Sigmoid colon (tissue), 7 donors: ENCODE measurements at places on chromosomes 2 and 18.

DNA sequence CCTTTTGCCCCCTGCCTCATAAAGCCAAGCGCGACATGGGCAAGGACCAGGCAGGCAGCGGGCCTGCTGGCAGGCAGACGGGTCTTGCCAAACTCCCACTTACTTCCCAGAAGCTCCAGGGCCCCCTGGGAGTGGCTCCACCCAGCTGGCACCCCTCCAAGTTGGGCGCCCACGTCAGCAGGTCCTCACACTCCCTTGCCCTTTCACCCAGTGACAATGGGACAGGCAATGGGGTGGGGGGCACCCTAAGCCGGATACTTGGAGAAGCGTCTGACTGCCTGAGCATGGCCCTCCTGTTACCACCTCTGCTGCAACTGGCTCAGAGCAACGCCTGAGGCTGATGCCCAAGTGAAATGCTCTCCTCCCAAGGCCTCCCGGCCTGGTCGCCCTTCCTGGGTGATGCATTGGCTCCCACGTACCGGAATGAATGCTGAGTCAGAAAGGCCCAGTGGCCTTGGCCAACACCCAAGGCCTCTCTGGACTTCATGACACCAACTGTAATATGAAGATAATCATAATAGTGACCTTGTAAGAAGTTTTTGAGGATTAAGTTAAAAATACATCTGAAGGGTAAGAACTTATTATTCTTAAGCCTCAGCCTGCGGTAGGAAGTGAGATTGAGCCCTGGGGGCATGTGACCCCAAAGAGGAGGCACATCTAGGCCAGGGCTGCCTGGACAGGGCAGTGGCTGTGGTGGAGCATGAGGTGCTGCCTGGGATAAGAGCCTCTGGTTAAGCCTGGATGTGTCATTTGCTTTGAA is 31.6 kb downstream of the KCNK3 start:
- DNase-seq = peak; percentile 86
- H3K36me3 ChIP-seq = no peaks in the 10 kb centered on the region
- peaks cover 59% of the 10 kb centered on the region for H3K4me1 ChIP-seq

- H3K4me3 ChIP-seq = no peak overlapping the region
- no peaks in the 10 kb centered on the region for H3K27me3 ChIP-seq
- DNase-seq = no peak
- no peaks in the 10 kb centered on the region for H3K36me3 ChIP-seq
- no peak overlapping the region for H3K27ac ChIP-seq
Measured at GRCh38 chr2:226679389-226680065, 120.1 kb downstream of the IRS1 start.

DNA sequence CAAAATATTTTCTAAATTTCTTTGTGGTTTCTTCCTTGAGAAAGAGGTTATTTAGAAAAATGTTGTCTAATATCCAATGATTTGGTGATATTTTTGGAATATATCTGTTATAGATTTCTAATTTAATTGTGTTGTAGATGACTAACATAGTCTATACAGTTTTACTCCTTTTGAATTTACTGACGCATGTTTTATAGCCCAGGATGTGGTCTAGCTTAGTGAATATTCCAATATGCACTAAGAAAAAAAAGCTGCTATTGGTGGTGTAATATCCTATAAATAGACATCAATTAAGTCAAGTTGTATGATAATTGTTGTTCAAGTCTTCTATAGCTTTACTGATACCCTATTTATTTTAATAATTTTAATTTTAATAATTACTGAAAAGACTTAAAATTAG is 240.6 kb upstream of the CYP26B1 start:
- H3K4me3 ChIP-seq = no peak overlapping the region
- H3K4me1 ChIP-seq = no peaks in the 10 kb centered on the region
- no peaks in the 10 kb centered on the region for H3K27me3 ChIP-seq
- no peak for DNase-seq
- H3K36me3 ChIP-seq = no peaks in the 10 kb centered on the region

DNA sequence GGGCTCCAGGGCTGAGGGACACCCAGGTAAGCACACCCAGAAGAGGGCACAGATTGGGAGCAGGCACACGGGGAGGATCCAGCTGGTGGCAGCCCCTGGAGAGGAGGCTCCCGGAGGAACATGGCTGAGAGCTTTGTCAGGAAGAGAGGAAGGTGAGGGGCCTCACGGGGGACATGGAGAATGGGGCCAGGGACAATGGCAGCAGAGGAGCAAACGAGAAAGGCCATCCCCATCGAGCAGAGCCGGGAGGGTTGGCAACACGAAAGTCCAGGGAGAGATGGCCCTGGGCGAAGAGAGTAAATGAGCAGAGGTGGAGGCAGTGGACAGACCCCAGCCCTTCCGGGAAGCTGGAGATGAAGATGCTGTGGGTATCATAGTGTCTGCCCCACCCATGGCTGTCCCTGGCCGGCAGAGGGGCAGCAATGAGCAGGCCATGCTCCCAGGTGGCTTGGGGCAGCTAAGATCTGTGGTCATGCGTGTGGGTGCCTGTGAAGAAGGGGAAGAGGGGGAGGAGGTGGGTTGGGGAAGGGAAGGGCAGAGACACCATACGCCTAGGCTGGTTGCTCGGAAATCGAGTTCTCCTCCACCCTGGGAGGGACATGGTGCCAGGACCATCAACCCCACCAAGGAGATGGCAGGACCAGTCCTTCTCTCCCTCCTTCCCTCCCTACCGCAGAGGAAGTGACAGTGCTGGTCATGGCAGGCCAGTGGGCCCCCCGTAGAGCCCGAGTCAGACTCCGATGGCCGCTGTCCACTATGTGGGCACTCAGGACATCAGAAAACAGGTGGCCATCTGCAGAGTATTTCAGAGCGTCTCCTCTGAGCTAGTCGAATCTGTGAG is 191.7 kb downstream of the NDUFA10 start:
- H3K4me1 ChIP-seq = peaks cover 10% of the 10 kb centered on the region
- H3K27me3 ChIP-seq = no peaks in the 10 kb centered on the region
- peak; percentile 32 for DNase-seq
- H3K4me3 ChIP-seq = no peak overlapping the region
- no peaks in the 10 kb centered on the region for H3K36me3 ChIP-seq

DNA sequence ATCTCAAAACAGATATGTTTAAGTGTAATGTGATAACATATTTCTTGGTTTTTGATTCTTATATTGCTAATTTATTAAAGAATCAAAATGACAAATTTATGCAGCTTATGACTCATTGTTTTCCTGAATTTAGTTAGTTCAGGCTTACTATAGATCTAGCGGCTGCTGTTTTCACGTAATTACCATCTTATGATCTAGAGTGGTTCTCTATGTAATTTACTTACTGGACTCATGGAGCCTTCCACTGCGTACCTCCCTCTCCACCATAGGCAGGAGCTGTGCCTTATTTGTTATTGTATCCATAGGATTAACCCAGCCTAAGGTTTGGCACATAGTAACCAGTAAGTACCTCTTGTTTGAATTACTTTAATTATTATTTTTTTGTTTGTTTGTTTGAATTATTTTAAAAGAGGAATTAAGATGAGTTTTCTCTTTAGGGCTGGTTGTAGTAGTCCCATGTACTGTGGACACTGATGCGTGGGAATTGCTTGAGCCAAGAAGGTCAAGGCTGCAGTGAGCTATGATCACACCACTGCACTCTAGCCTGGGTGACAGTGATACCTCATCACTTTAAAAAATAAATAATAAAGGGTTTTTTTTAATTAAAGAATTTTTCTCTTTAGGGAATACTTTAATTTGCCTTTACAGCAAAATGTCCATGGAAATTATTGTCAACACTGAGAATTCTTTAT is 165.5 kb downstream of the PHLPP1 start:
- no peak overlapping the region for H3K4me3 ChIP-seq
- no peak for DNase-seq
- H3K36me3 ChIP-seq = no peaks in the 10 kb centered on the region
- peaks cover 30% of the 10 kb centered on the region for H3K4me1 ChIP-seq

- DNase-seq = no peak
- H3K27ac ChIP-seq = no peak overlapping the region
- no peaks in the 10 kb centered on the region for H3K27me3 ChIP-seq
- H3K36me3 ChIP-seq = no peaks in the 10 kb centered on the region
- H3K4me3 ChIP-seq = no peak overlapping the region
Measured at GRCh38 chr2:122780251-122780650, 1024.8 kb downstream of the TSN start.

DNA sequence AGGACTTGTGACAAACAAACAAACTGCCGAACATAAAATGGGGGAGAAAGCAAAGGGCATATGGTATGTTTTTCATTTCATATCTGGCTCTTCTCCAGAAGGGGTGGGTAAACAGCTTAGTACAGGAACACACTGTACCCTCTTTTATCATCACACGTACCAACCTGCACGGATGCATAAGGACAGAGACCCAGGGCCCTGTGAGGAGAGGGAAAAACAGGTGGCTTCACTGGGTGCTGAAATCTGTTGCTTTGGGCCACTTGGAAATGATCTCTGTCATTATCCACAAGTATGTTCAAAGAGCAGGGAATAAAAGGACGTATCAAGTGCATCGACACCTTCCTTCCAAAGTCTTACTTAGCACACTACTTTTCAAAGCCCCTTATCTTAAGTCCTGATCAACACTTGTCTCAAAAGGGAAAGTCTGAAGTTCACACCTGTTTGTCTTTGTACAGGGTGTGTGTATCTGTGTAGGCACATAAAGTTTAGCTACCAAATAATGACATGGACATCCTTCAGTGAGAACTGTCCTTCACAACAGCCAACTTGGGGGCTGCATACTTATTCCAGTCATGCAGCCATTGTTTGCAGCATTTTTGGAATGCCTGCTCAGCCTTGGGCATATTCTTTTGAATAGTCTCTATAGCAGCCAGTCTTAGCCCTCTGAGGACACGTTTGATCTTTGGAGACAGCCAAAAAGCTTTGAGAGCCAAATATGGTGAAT is 60.6 kb downstream of the IRS1 start:
- DNase-seq = no peak
- no peak overlapping the region for H3K4me3 ChIP-seq
- peak overlapping the region; percentile 19 for H3K27ac ChIP-seq
- no peaks in the 10 kb centered on the region for H3K36me3 ChIP-seq
- peaks cover 60% of the 10 kb centered on the region for H3K4me1 ChIP-seq
- no peaks in the 10 kb centered on the region for H3K27me3 ChIP-seq

- no peak for DNase-seq
- no peaks in the 10 kb centered on the region for H3K36me3 ChIP-seq
- peaks cover 5% of the 10 kb centered on the region for H3K27me3 ChIP-seq
- no peak overlapping the region for H3K27ac ChIP-seq
Measured at GRCh38 chr2:74653589-74653984, 460 bp upstream of the SEMA4F start.

- no peaks in the 10 kb centered on the region for H3K36me3 ChIP-seq
- H3K4me1 ChIP-seq = no peaks in the 10 kb centered on the region
- H3K27me3 ChIP-seq = no peaks in the 10 kb centered on the region
- no peak for DNase-seq
Measured at GRCh38 chr2:190679813-190680591, 31.1 kb downstream of the NAB1 start.

- no peak for DNase-seq
- no peaks in the 10 kb centered on the region for H3K4me1 ChIP-seq
- H3K27me3 ChIP-seq = peaks cover 16% of the 10 kb centered on the region
- no peaks in the 10 kb centered on the region for H3K36me3 ChIP-seq
- H3K27ac ChIP-seq = no peak overlapping the region
- no peak overlapping the region for H3K4me3 ChIP-seq
Measured at GRCh38 chr2:236208019-236208926, 40.1 kb upstream of the GBX2 start.

- no peaks in the 10 kb centered on the region for H3K27me3 ChIP-seq
- H3K27ac ChIP-seq = no peak overlapping the region
- DNase-seq = no peak
- H3K36me3 ChIP-seq = no peaks in the 10 kb centered on the region
- no peaks in the 10 kb centered on the region for H3K4me1 ChIP-seq
- H3K4me3 ChIP-seq = no peak overlapping the region
Measured at GRCh38 chr2:58051445-58051844, 4.8 kb downstream of the VRK2 start.

GRCh38 chr2:50538147-50538546 is 493.8 kb downstream of the NRXN1 start:
- peak; percentile 35 for DNase-seq
- no peaks in the 10 kb centered on the region for H3K36me3 ChIP-seq

DNA sequence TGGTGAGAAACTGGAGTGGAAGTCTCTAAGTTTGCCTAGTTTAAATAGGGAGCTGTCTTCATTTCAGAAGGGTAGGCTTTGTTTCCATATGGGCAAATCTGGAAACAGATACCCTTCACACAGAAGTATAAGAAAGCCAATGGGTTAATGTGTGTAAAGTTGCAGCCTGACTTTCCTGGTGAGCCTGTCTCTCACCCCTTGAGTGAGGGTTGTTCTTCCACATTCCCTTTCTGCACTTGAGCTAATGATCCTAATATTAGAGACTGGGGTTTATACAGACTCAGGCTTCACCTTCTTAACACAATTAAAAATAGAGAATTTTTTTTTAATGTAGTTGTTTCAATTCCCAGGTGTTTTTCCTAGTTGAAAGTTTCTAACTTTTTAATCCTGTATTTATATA is 108.6 kb upstream of the EML6 start:
- H3K4me1 ChIP-seq = peaks cover 38% of the 10 kb centered on the region
- H3K4me3 ChIP-seq = no peak overlapping the region
- H3K27ac ChIP-seq = no peak overlapping the region
- H3K36me3 ChIP-seq = no peaks in the 10 kb centered on the region
- no peaks in the 10 kb centered on the region for H3K27me3 ChIP-seq
- DNase-seq = no peak

DNA sequence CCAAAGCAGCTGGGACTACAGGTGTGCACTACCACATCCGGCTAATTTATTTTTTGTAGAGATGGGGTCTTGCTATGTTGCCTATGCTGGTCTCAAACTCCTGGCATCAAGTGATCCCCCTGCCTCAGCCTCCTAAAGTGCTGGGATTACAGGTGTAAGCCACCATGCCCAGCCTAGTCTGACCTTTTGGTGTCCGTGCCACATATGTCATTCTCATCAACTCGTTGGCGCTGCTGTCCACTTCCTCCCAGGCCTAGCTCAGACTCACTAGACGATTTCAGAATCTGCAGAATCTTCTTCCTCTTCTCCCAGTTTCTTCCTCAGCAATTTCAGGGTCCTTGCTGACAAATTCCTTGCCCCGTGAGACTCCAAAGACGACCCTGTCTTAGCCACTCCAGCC is 39.8 kb upstream of the DNMT3A start:
- peaks cover 11% of the 10 kb centered on the region for H3K4me1 ChIP-seq
- no peaks in the 10 kb centered on the region for H3K36me3 ChIP-seq
- DNase-seq = peak; percentile 53
- no peaks in the 10 kb centered on the region for H3K27me3 ChIP-seq
- no peak overlapping the region for H3K4me3 ChIP-seq

GRCh38 chr2:177243476-177243875 is 21.1 kb downstream of the NFE2L2 start:
- peak overlapping the region; percentile 85 for H3K27ac ChIP-seq
- no peaks in the 10 kb centered on the region for H3K27me3 ChIP-seq
- DNase-seq = no peak
- H3K4me3 ChIP-seq = no peak overlapping the region
- H3K4me1 ChIP-seq = peaks cover 100% of the 10 kb centered on the region

- no peak overlapping the region for H3K4me3 ChIP-seq
- H3K4me1 ChIP-seq = no peaks in the 10 kb centered on the region
- DNase-seq = no peak
- H3K36me3 ChIP-seq = no peaks in the 10 kb centered on the region
Measured at GRCh38 chr18:47274961-47275360, 23.5 kb upstream of the SKOR2 start.

DNA sequence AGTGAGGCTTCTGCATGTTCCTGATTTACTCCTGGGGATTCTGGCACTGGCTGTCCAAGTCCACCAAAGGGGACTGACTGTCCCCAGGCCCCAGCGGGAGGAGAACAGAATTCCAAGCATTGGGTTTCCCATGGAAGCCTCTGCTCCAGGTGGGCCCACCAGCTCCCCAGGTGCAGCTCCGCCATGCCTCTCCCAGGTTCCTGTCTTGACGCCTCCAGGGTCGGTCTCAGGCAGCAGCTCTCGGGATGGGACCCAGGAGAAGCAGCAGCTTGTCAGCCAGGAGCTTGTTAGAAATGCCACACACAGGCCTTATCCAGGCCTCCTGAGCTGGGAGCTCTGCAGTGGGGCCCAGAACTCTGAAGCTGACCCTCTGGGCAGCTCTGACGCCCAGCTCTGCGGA is 47.9 kb downstream of the DCDC2C start:
- H3K4me1 ChIP-seq = peaks cover 10% of the 10 kb centered on the region
- DNase-seq = no peak
- no peak overlapping the region for H3K4me3 ChIP-seq
